ENCODE measurements at places on chromosomes 12 and 14. TPM values are rescaled to one million over a fixed set of nuclear protein-coding genes. Genes with fewer than 3 reads are reported as not detected.

- no peaks in the 10 kb centered on the region for H3K4me1 ChIP-seq
- no peak overlapping the region for H3K4me3 ChIP-seq
- DNase-seq = no peak
- H3K36me3 ChIP-seq = no peaks in the 10 kb centered on the region
These were observed 502.6 kb downstream of the FUT8 start for GRCh38 chr14:65915125-65915524.

GRCh38 chr12:22172501-22172900 is 126.5 kb downstream of the CMAS start:
- H3K27ac ChIP-seq = no peak overlapping the region
- no peak for DNase-seq
- H3K4me3 ChIP-seq = no peak overlapping the region
- no peaks in the 10 kb centered on the region for H3K4me1 ChIP-seq

GRCh38 chr14:84591827-84592445 is 938.0 kb upstream of the FLRT2 start:
- no peak for DNase-seq
- H3K4me3 ChIP-seq = no peak overlapping the region
- H3K4me1 ChIP-seq = no peaks in the 10 kb centered on the region
- no peaks in the 10 kb centered on the region for H3K36me3 ChIP-seq

DNA sequence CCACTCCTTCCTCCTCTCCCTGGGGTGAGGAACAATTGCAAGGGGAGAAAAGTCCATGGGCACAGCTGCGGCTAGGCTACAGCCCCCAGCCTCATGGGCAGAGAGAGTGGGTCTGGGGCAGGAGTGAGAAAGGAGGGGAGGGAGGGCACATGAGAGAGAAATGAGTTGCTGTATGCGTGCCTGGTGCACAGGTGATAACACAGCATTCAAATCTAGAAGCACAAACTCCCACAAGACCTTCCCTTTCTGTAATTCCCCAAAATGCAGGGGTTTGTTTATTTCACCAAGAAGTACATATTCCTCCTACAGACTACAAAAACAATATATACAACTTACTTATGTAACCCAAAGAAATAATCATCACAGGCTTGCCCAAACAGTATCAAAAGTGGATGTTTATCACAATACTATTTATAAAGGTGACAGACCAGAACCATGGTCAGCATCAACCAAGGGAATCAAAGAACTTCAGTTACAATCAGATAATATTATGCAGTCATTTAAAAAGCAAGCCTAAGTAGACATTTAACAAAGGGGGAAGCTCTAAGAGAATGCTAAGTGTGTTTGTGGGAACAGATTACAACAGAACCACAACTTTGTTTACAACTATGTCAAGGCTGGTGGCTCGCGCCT is 54.2 kb downstream of the ITPK1 start:
- no peaks in the 10 kb centered on the region for H3K27me3 ChIP-seq
- no peak overlapping the region for H3K4me3 ChIP-seq

GRCh38 chr12:128867466-128867865 is 14.2 kb downstream of the GLT1D1 start:
- H3K36me3 ChIP-seq = no peaks in the 10 kb centered on the region
- peak overlapping the region; percentile 87 for H3K27ac ChIP-seq
- DNase-seq = no peak
- H3K4me1 ChIP-seq = peaks cover 16% of the 10 kb centered on the region

- H3K4me1 ChIP-seq = peaks cover 5% of the 10 kb centered on the region
- no peak overlapping the region for H3K27ac ChIP-seq
- H3K36me3 ChIP-seq = no peaks in the 10 kb centered on the region
- no peak overlapping the region for H3K4me3 ChIP-seq
These were observed 34.9 kb downstream of the ETV6 start for GRCh38 chr12:11684393-11684792.

- H3K27ac ChIP-seq = no peak overlapping the region
- no peak for DNase-seq
- no peaks in the 10 kb centered on the region for H3K36me3 ChIP-seq
- no peak overlapping the region for H3K4me3 ChIP-seq
These were observed 11.6 kb downstream of the VRK1 start for GRCh38 chr14:96808619-96809406.

DNA sequence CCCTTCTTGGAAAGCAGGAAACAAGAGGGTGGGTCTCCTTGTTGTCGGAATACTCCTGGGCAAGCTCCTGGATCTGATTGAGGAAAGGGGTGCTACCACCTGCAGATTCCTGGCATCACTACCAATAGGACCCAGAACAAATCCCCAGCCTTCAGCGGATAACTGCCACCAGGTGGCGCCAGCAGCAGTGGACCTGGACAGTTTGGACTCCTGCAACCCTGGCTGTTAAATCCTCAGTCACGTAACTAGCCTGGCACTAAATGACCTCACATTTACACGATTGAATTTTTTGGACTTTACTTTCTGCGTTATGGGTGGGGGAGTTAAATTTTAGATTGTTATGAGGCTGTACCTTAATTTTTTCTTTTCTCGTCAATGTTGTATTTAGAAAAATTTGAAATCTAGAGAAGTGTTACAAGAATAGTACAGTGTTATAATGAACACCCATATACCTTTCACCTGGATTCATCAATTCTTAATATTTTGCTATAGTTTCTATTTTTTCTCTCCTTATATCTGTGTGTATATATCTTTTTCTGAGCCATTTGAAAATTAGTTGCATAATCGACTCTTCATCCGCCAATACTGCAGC is 95.6 kb downstream of the GAS2L3 start:
- H3K36me3 ChIP-seq = no peaks in the 10 kb centered on the region
- no peaks in the 10 kb centered on the region for H3K4me1 ChIP-seq
- peak; percentile 89 for DNase-seq
- H3K27me3 ChIP-seq = no peaks in the 10 kb centered on the region

- no peaks in the 10 kb centered on the region for H3K4me1 ChIP-seq
- H3K27ac ChIP-seq = no peak overlapping the region
- DNase-seq = peak; percentile 20
- no peaks in the 10 kb centered on the region for H3K27me3 ChIP-seq
- H3K4me3 ChIP-seq = no peak overlapping the region
These were observed 462.0 kb upstream of the SYT1 start for GRCh38 chr12:78402366-78403134.

GRCh38 chr14:102554821-102555819 is 37.3 kb upstream of the RCOR1 start:
- no peaks in the 10 kb centered on the region for H3K4me1 ChIP-seq
- H3K27me3 ChIP-seq = no peaks in the 10 kb centered on the region
- H3K36me3 ChIP-seq = no peaks in the 10 kb centered on the region
- peak; percentile 87 for DNase-seq
- no peak overlapping the region for H3K27ac ChIP-seq

GRCh38 chr14:50967103-50967502 is 22.8 kb upstream of the PYGL start:
- H3K36me3 ChIP-seq = no peaks in the 10 kb centered on the region
- no peaks in the 10 kb centered on the region for H3K4me1 ChIP-seq
- no peak overlapping the region for H3K27ac ChIP-seq
- no peak overlapping the region for H3K4me3 ChIP-seq
- no peak for DNase-seq

DNA sequence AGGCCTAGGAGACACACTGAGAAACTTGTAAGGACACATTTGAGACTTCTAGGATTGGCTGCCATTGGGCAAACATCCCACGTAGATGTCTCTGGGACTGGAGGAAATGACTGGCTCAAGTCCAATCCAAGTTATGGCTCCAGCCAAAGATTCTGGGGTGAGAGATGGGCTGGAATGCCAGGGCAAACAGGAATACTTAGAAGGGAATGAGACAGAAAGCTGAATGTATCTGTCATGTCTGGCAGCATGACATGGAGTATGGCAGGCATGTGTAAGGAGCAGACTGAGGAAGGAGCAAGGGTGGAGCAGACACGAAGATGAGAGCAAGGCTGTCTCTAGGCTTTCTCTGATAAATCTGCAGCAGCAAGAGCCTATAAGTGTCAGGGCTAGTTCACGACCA is 209.2 kb downstream of the PHLDA1 start:
- no peaks in the 10 kb centered on the region for H3K4me1 ChIP-seq
- no peaks in the 10 kb centered on the region for H3K27me3 ChIP-seq
- H3K36me3 ChIP-seq = no peaks in the 10 kb centered on the region
- DNase-seq = no peak
- H3K4me3 ChIP-seq = no peak overlapping the region
- no peak overlapping the region for H3K27ac ChIP-seq

GRCh38 chr14:92950773-92951172 is 27.8 kb downstream of the CHGA start:
- no peak overlapping the region for H3K27ac ChIP-seq
- H3K4me1 ChIP-seq = no peaks in the 10 kb centered on the region
- no peaks in the 10 kb centered on the region for H3K27me3 ChIP-seq
- no peak overlapping the region for H3K4me3 ChIP-seq
- no peaks in the 10 kb centered on the region for H3K36me3 ChIP-seq

- H3K27me3 ChIP-seq = no peaks in the 10 kb centered on the region
- no peak for DNase-seq
- peaks cover 8% of the 10 kb centered on the region for H3K4me1 ChIP-seq
- no peak overlapping the region for H3K27ac ChIP-seq
These were observed 201.2 kb upstream of the G2E3 start for GRCh38 chr14:30357791-30358190.

DNA sequence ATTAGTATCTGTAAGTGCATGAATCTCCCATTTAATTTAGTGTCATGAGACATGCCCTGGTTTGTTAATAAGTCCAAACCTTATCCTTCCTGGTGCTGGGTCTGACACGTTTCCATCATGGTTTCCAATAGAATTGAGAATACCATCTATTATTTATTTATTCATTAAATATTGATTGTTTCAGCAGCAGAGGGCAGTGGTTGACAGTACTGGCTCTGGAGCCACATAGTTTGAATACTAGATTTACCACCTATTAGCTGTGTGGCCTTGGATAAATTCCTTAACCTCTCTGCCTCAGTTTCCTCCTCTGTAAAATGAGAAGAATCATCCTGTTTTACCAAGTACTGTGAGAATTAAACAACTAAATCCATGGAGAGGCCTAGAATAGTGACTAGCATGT is 941 bp upstream of the STAB2 start:
- no peak for DNase-seq
- H3K36me3 ChIP-seq = no peaks in the 10 kb centered on the region
- H3K27me3 ChIP-seq = no peaks in the 10 kb centered on the region
- no peak overlapping the region for H3K27ac ChIP-seq

DNA sequence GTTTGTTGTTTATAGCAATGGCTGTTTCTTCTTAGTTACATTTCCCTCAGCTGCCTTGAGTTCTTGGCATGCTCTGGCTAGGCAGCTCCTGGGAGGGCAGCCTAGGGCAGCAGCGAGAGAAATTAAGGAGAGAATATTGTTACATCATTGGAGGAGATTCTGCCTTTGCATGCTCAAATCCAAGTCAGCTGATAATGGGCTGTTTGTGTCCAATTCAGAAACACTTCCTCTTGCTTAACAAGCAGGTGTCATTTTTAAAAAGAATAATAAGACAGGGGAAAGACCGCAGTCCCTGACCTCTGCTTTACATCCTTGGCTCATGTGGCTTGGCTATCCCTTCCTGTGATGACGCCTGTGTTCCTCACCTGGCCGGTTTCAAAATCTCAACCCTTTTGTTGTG is 76.9 kb downstream of the ESR2 start:
- no peak overlapping the region for H3K4me3 ChIP-seq
- H3K27ac ChIP-seq = no peak overlapping the region
- peaks cover 3% of the 10 kb centered on the region for H3K36me3 ChIP-seq

GRCh38 chr14:24609655-24610344 is at the start of gene GZMH:
Gene GZMH (minus strand): TSS chr14:24609685. CDS start chr14:24609613, 72 bp downstream.
- H3K36me3 ChIP-seq = no peaks in the 10 kb centered on the region
- H3K4me3 ChIP-seq = no peak within 1 kb of the TSS
- H3K27ac ChIP-seq = no peak within 1 kb of the TSS
- no peaks in the 10 kb centered on the region for H3K27me3 ChIP-seq
- no peaks in the 10 kb centered on the region for H3K4me1 ChIP-seq
- no peak for DNase-seq

DNA sequence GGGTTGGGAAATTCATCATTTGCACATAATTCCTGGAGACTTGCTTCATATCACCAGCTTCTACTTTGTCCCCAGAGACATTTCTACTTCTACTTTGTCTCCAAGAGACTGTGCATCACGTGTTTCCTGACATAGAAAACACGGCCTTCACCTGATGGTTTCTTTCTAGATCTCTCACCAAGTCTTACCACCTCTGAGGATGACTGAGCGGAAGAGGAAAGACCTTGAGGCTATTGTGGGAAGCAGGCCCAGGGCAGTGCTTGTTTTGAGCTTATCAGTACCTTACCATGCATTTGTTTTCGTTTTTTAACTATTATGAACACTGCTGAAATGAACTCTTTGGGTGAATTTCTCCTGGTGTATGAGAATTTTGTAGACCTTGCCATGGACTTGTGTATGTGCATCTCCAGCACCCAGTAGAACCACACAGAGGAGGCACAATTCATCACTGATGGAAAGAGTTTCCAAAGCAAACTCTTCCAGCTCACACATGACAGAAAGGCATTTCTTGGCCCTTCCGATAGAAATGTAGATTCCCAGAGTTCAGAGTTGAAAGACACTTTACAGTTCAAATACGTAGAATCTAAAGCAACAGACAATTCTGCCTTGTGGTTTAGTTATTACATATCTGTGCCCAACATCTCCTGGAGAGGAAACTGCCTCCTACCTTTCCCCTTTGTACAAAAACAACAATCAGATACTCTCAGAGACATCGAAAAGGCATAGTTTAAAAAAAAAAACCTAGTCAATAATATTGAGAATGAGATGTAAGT is 434.7 kb downstream of the FUT8 start:
- H3K27me3 ChIP-seq = peaks cover 24% of the 10 kb centered on the region
- no peak overlapping the region for H3K4me3 ChIP-seq
- no peak overlapping the region for H3K27ac ChIP-seq
- H3K4me1 ChIP-seq = peaks cover 34% of the 10 kb centered on the region

- peak; percentile 71 for DNase-seq
- no peak overlapping the region for H3K27ac ChIP-seq
- H3K36me3 ChIP-seq = no peaks in the 10 kb centered on the region
- no peaks in the 10 kb centered on the region for H3K4me1 ChIP-seq
- no peak overlapping the region for H3K4me3 ChIP-seq
These were observed 612.5 kb downstream of the FSCB start for GRCh38 chr14:43894534-43894933.

GRCh38 chr12:71107936-71108335 is 49.9 kb downstream of the TSPAN8 start:
- no peaks in the 10 kb centered on the region for H3K4me1 ChIP-seq
- no peaks in the 10 kb centered on the region for H3K27me3 ChIP-seq
- no peaks in the 10 kb centered on the region for H3K36me3 ChIP-seq
- H3K27ac ChIP-seq = no peak overlapping the region

The MGP gene
- not detected for total RNA-seq

The TESPA1 gene
- not detected for total RNA-seq

The DPPA3 gene
- total RNA-seq = 0.25 TPM

The OLR1 gene
- not detected for total RNA-seq

The CS gene
- total RNA-seq = 133 TPM

The CACNA1C gene
- 2.7 TPM for total RNA-seq

The PZP gene
- not detected for total RNA-seq

The TMEM253 gene
- total RNA-seq = 0.22 TPM

The APOF gene
- not detected for total RNA-seq

The PSMD9 gene
- 46.4 TPM for total RNA-seq

The FAM90A1 gene
- not detected for total RNA-seq

The GYS2 gene
- total RNA-seq = not detected

The ENDOU gene
- not detected for total RNA-seq

Data from neural progenitor cell (in vitro differentiated cells).